Activated naive CD4-positive, alpha-beta T cell (primary cell): ENCODE measurements at places on chromosomes 1 and 21.

DNA sequence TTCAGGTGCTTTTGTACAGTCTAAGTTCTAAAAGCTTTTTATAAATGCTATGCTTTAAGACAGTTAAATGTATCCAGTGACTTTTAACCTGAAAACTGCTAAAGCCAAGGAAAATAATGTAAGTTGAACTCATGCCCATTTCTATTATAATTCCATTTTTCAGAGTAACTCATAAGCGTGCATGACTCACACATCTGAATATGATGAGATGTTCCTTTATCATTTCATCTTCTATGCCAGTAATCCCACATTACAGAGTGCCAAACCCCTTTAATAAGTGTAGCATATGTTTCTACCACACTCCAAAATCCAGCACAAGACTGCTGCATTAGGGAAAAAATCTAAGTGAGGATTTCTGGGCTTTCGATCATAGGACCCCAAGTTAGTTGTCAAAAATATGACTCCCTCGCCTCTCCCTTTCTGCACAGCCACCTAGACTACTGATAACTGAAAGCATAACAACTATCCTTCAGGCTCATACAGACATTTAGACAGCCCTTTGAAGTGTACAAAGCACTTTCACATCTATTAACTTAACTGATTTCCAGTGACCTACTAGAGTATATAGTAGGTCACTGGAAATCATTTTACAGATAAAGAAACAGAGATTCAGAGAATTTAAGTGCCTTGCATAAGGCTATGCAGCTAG lies 45.3 kb downstream of the JAK1 start:
- DNase-seq = no peak

DNA sequence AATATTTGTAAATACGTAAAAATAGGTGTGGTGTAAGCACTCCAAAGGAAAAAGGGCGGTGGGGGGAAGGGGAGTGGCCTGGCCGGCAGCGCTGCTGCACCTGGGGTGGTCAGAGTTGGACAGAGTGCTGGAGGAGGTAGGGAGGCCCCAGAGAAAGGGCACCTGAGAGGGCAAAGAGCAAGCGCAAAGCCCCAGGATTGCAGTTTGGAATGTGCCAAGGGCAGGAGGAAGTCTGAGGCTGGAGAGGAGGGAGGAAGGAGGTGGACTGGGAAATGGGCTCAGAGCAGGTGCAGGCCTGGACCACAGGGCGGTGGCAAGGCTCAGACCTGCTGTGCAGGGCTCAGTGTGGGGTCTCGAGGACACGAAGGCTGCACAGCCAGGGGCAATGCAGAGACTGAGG lies 30.6 kb downstream of the LDLRAP1 start:
- no peak for DNase-seq

DNA sequence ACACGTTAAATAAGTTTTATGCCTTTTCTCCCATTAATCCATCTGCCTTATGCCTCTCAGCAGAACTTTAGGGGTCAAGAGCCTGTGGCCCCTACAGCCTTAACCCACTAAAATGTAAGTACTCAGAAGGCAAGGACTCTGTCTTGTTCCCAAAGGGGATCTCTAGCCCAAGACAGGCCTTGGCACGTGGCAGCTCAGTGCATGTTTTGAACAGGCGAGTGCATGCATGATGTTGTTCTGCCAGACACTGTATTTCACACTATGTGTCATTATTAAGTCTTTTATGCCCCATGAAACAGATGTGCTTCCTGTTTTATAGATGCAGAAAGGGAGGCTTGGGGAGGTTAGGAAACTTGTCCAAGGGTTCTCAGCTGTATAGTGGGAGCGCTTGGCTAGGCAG lies 102.8 kb downstream of the ETS2 start:
- no peak for DNase-seq

DNA sequence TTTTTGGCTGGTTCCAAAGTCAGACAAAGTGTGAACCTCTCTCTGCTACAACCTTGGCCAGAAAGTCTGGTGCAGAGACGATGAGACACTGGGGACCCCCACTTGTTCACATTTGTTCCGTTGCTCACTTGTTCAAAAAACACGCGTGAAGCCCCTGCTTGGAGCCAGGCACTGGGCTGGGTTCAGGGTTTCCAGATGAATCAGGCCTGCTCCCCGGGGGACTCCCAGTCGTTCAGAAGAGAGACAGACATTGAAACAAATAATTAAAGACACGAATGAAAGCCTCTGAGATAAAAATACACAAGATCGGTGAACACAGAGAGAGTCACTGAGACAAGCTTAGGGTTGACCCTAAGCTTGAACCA lies 101.5 kb upstream of the RUNX3 start:
- DNase-seq = no peak

DNA sequence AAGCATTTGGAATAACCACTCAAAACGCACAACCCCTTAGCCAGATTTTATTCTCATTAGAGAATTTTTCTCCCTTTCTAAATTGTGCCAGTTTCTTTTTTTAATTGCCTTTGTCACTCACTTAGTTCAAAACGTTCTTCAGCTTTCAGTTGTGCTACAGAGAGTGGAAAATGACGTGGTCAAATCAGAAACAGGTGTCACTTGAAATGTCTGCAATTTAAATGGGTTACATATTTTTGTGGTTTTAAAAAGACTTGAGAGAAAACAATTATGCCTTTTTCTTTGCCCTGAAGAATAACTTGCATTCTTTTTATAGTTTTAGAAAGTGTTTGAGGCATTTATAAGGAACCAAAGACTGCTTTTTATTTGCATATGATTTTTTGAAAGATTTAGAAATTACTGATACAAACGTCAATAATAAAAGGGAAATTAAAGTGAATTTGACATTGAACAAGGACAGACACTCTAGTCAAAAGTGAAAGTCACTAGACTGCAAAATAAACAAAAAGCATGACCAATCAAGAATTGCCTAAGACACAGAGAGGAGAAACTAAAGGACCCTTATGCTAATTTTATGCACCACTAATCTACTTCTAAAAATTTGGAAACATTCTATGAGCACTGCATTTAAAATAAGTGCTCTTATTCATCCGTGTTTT lies 191.0 kb downstream of the TPR start:
- DNase-seq = no peak

DNA sequence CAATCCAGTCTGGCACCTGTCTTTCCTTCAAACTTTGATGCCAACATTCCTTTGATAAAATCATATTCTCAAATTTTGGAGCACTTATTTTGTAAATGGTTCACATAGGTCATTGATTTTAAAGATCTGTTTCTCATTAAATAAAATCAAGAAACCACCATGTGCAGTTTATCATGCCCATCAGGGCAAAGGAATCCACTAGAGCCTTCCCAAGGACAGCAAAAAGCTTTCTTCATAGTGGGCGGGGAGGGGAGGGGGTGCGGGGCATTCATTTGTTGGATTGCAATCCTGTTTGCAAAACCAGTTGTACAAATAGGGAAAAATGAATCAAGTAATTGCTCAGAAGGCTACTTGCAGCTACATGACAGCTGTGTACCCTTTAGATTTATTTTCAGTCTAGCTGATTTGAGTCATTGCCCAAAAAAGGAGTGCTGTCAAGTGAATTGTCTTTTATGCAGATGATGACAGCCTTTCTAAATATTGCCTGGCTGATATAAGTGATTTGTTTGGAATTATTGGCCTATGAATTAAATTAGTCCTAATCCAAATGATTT lies 23.0 kb downstream of the LRRC8B start:
- DNase-seq = no peak

DNA sequence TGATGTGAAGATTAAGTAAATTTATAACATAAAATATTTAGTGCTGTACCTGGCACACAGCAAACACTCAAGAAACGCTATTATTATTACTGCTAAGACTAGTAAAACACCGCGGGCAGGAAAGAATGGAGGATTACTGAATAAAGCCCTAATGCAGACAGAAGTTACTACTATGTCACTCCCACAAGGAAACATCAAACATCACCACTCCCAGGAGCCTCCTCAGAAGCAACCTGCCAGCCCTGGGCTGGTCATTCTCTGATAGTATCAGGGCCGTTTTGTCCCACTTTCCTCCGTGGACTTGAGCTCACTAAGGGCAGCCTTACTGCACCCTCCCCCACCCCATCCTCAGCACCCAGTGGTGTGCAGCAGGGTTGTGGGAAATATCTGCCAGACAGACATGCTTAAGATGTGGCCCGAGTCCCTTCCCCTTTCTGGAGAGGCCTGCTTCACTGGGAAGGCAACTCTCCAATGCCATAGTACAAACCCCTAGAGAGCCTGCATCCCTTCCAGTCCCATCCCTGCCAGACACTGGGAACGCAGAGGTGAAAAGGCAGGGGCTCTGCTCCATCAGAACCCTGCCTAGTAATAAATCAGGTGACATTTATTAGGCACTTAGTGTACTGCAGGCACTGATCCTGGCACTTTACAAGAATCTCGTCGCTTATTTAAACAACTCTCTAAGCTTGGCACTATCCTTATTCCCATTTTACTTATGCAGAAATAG lies 41.7 kb upstream of the ECE1 start:
- no peak for DNase-seq

DNA sequence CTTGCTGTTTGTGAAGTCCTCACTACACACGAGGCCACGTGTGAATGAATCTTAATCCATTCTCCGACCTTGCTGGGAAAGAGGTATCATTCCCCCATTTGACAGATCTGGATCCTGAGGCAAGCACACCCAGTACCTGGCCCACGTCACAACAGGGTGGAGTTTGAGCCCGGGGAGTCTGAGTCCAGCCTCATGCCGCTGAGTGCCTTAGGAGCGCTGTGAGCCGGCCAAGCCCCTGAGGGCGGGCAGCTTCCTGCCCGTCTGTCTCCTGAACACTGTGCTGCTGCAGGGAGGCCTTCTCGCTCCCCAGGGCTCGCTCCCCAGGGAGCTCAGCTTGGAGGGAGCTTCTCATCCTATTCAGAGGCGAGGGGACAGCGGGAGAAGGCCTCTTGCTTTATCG lies 29.7 kb downstream of the SLC45A1 start:
- DNase-seq = no peak

- DNase-seq = no peak
These were observed 19.8 kb downstream of the DBT start for GRCh38 chr1:100229681-100230443.

GRCh38 chr1:216925962-216926625 lies 202.9 kb upstream of the ESRRG start:
- DNase-seq = no peak

GRCh38 chr1:2526824-2527555 lies 594 bp upstream of the PANK4 start:
- DNase-seq = peak; percentile 34
